ENCODE measurements at places on chromosomes 6 and 20.
A peak's percentile ranks its signal among the peaks of the same experiment; 100 is the strongest.

GRCh38 chr20:51732096-51732791, 35.9 kb downstream of the ATP9A start:
- no peak for DNase-seq

- no peak for DNase-seq
Measured at GRCh38 chr6:142945446-142946180, 637 bp upstream of the HIVEP2 start.

DNA sequence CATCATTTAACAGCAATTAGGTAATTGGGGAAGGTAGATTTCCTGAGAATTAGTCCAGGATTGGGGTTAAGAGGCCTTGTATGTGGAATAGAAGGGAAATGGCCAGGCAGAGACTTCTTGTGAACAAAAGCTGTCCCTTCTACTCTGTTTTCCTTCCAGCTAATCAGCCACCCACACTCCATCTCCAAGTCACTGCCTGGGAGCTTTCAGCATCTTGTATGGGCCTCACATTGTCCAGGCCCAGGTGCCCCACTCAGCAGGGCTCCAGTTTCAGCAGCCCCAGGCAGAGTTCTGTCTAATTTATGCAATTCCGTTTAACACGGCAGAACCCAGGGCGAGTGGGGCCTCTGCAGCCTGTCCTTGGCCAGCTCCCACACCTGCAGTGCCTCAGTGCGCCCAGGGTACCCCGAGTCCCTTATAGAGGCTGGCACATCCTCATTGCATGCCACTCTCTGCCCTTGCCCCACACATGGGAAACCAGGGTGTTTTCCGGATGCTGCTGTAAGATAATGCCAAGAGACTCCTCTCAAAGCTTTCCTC, 113.0 kb downstream of the EDN3 start:
- no peak for DNase-seq

GRCh38 chr6:64010010-64010409, 374.4 kb downstream of the PHF3 start:
- DNase-seq: no peak

DNA sequence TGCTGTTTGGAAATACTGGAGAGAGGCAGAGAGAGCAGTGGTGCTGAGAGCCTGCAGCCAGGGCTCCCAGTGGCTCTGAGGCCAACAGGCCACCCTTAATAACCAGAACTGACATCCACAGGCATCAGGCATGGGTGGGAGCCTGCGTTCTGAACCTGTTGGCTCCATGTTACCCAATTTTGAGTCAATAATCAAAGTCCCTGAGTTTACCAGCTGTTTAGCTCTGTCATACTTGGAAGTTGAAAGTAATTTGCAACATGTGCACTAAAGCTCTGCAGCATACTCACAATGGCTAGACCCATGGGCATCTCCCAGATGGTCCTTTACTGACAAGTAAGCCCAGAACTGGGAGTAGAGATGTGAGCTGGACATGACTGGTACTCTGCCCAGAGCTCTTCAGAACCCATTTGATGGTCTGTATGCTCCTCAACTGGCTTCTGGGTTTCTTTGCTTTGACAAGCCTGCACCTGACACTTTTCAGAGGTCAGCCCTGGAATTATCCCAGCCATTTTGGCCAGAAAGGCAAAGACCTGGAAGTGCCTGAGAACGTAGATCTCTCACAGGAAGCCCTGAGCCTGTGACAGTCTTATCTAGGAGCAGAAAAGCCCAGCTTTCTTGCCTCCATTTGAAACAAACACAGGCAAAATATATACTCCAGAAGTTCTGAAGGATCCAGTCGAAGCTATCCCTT, 122.4 kb upstream of the CITED2 start:
- no peak for DNase-seq

DNA sequence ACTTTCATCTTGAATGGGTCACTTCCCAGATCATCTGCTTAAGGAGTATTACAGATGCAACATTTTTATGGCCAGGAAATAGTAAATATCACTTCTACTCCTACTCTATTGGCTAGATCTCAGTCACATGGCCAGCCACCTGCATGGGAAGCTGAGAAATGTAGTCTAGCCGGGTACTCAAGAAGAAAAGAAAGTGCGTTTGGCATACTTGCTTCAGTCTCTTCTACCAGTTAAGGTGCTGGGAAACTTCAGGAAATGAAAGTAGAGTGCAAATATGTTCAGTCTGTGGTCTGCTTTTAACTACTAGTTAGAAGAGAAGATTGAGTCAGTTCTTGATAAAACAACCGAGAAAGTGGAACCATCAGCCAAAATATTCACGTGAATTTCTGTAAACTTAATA, 129.2 kb downstream of the PDSS2 start:
- DNase-seq: no peak

DNA sequence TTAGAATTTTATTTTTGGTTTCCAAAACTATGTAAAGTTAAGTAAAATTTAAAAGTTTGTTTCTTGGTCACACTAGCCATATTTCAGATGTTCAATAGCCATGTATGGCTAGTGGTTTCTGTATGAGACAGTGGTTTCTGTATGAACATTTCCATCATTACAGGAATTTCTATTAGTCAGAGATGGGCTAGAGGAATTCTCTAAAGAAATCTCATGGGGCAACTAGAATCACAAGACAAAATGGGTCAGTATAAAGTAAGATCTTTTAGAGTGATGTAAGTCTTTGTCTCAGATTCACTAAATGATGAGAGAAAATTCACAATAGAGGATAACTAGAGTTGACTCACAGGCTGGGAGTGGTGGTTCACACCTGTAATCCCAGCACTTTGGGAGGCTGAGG, 149.0 kb downstream of the FUT9 start:
- DNase-seq: no peak

GRCh38 chr6:137315081-137315480, 95.9 kb upstream of the IFNGR1 start:
- no peak for DNase-seq

- DNase-seq: no peak
Measured at GRCh38 chr20:48181261-48181935, 396.1 kb upstream of the SULF2 start.

DNA sequence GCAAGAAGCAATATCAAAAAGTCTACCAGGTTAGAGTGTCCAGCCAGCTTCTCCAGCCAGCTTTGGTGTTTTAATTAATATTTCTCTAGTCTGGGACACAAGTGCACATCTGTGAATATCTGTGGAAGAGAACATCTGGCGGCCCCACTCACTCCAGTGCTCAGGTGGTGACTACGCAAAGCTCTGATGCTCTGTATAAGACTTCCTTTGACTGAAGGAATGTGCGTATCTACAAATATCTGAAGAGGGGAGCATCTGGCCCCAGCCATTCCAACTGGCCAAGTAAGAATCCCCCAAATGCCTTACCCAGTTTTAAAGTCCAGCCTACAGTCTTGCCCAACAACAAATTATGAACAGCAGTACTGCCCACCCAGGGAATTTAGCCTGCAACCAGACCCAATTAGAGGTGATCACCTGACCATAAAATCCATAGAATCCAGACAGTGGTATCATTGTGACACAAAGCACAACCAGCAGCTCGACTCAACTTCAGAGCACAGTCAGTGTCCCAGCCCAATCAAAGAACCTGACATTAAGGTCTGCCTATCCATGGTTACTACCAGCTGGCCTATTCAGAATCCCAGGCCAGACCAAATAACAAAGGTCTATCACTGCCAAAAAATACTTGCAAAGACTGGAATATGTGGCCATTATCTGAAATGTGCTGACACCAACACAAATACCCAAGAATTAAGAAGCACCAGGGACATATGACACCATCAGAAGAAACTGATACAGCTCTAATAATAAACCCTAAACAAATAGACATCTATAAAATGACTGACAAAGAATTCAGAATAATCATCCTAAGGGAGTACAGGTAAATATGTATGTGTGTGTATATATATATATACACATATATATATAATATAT, 76.1 kb upstream of the MANEA start:
- no peak for DNase-seq

DNA sequence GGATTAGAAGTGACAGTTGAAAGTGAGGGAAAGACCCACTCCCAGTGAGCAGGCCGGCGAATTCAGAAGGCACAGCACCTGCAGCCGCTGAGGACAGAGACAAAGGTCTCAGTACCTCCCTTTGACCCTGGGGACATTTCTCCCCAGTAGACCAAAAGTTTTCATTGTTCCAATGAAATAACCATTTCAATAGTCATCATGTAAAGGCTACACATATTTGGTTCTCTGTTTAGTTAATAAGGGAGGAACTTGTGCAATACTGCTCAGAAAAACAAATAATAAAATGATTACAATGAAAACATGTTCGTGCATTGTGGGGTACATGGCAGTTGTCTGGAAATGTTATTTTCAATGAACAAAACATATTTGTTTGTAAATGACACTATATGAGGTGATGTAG, 52.5 kb downstream of the EDN1 start:
- DNase-seq: no peak

GRCh38 chr6:683742-684440, 9.0 kb downstream of the EXOC2 start:
- no peak for DNase-seq

DNA sequence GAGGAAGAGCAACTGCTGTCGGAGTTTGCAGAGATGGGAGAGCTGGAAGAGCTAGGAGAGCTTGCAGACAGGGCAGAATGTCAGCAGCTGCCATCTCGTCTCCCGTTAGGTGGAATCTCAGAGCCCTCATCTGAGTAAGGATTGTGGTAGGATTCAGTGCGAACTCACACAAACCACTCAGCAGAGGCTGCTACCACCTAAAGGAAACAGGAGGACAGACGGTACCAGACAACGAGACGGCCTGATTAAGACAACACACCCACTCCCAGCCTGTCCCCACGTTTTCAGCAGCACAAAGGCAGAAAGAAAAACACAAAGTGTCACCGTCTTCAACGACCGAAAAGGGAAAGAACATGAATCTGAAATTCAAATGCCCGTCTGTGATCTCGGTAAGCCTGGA, 4.1 kb downstream of the LEMD2 start:
- no peak for DNase-seq

- peak; percentile 90 for DNase-seq
Measured at GRCh38 chr6:128600397-128600951, 80.1 kb upstream of the PTPRK start.
